Fibroblast of the conjunctiva (primary cell): ENCODE measurements at places on chromosomes 4 and X.

- DNase-seq, result no peak
These were observed 166.1 kb downstream of the TENM3 start for GRCh38 chr4:182409271-182409670.

DNA sequence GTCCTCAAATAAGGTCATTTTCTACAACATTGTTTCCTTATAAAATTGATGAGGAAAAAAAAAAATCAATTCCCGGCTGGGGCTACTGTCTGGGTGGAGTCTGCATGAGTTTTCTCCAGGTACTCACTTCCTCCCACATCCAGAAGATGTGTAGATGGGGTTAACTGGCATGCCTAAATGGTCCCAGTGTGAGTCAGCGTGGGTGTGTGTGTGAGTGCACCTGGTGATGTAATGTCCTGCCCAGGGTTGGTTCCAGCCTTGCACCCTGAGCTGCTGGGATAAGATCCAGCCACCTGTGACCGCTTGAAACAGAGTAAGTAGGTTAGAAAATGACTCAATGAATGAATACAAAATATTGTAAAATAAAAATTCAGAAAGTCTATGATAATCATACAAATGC, 11.1 kb downstream of the USP26 start:
- DNase-seq, result no peak

- DNase-seq, result no peak
These were observed 73.0 kb upstream of the ADGRG2 start for GRCh38 chrX:19195243-19195610.

DNA sequence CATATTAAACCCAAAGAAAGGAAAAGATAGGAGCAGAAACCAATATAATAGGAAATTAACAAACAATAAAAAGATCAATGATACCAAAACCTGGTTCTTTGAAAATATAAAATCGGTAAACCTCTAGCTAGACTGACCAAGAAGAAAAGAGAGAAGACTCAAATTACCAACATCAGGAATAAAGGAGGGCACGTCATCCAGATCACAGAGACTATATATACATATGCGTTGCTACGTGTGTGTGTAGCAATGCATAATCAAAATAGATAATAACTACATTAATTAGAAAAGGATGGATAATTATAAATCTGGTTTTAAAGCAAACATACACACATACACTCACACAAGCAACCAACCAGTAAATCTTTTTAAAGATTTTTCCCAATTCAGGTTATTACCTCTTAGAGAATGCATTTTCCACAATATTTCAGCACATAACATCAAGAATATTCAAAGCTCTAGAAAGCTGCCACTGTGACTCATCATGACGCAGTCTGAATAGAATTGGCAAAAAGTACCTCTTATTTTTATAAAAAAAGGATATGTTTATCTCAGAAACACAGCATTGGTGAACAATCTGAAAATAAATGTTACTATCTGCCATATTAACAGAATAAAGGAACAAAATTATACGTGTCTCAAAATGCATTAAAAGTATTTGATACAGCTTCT, 41.4 kb upstream of the USP9X start:
- peak; percentile 4 for DNase-seq

- peak; percentile 31 for DNase-seq
These were observed 63.2 kb downstream of the CD40LG start for GRCh38 chrX:136711147-136711546.

DNA sequence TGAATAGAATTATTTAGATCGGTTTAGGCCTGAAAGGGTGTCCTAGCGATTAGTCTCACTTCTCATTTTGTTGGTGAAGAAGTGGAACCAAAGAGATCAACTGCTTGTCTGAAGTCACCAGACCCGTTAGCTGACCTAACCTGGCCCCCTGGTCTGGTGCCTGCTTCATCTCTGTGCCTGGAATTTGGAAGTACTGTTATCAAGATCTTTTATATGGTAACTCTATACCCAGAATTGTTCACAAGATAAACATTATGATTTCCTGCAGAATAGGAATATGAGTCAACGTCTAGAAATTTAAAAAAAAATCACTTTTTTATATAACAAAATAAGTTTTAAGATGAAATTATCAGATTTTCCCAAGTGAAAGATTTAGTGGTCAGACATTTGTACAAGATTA, 37.2 kb downstream of the LRP2BP start:
- DNase-seq, result no peak

GRCh38 chr4:20037745-20038144, 214.0 kb upstream of the SLIT2 start:
- DNase-seq, result no peak

GRCh38 chr4:163167333-163167626, 590 bp upstream of the NAF1 start:
- DNase-seq, result no peak

DNA sequence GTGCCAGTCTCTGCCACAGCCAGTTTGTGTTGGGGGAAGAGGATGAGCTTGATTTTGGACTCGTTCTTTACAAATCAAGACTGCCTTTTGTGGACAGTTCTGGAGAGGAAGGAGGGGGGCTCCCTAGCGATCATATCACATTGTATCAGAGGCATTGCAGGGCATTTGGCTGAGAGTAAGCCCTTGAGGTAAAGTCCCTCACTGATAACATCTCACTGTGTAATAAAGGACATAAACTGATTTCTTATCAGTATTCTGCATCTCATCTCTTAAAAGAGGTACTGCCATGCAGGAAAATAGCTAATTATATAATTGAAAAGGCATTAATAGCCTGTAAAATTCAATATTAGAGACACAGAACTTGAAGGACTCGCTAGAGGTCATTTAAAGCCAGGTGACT, 6.1 kb upstream of the IGFBP7 start:
- DNase-seq, result no peak

- DNase-seq, result no peak
These were observed 235.1 kb downstream of the PPARGC1A start for GRCh38 chr4:23654791-23655190.
